ENCODE measurements at places on chromosomes 3 and 15.
A peak's percentile ranks its signal among the peaks of the same experiment; 100 is the strongest.

- DNase-seq = peak; percentile 47
Measured at GRCh38 chr3:113531826-113532697, at the start of gene SIDT1. Gene SIDT1 (plus strand): TSS chr3:113532555. CDS start chr3:113533022, 467 bp downstream.

DNA sequence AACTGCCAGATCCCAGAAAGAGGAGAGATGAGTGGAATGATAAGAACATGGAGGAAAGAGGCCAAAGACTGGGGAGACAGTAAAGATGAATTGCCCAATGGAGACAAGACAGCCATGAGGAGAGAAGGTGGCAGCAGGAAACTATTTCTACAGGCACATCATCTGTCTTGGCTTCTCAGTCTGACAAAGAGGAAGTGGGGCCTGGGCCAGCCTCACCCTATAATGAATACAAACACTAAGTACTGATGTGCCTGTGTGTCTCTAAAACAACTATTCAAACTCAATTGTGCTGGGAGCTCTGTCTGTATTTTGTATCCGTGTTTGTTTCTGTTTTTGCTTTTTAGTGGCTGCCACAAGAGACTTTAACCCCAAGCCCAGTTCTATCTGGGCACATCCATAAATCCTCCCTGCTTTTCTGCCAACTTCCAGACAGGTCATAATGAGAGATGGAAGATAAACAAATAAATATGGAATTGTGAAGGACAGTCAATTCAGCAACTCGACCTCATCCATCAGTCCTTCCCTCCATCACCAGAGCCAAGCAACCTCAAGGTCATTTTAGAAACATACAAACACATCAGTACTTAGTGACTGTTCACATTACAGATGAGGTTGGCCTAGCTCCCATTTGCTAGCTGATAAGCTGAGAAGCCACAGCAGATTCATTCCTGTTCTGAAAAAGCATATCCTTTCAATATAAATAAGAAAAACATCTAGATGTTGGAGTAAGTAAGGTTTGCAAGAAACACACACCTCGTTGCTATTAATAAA is 116.7 kb downstream of the CADPS start:
- no peak for DNase-seq

DNA sequence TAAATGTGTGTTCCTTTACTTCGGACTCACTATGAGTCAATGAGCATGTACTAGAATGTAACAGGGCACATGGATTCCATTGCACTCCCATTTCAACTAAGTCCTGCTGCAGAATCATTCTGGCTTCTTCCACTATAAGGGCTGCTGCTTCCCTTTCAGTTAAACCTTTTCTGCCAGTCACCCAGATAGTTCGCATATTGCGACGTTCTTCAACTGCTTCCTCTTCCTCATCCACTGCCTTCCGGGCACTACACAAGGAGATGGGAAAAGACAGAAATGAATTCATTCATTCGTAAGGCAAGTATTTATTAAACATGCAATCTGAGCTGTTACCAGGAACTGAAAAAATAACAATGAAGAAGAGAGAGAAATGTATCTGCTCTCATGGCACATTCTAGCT is 55.6 kb downstream of the POLQ start:
- DNase-seq = no peak

- no peak for DNase-seq
Measured at GRCh38 chr3:196082619-196082971, 705 bp upstream of the TFRC start.

DNA sequence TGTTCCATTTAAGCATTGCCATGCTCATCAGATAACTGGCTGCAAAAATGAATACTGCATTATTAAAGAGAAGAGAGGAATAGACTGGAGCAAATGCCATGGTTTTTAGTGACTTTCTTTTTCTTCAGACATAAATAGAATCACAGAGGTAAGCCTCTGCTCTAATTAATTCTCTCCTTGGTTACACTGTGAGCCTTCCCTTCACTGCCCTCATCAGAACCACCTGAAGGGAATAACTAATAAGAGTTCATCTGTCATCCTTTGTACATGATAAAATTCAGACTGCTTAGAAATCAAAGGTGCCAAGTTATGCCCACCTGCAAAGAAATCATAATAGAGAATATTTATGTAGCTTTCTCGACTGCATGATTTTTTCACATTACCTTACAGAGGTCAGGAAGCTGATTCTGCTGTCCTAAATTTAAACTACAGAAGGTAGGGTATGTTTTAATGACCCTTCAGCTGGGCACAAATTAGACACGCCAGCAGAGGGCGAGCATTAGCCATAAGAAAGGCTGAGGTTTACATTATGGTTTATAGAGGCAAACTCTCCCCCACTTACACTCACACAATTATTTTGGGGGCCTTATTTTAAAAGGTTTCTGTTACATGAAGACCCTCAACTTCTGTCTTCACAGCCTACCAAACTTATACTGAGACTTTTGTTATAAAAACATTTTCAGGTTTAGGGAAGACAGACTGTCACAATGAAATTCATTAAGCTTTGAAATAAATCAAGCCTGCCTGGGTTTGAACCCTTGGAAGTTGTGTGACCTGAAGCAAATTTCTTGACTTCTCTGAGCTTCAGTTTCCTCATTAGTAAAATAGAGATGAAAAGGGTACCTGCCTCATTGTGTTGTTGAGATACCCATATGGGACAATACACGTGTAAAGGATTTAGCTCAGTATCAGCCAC is 15.3 kb upstream of the UNC13C start:
- DNase-seq = peak; percentile 1

GRCh38 chr15:37586011-37586583 is 348.3 kb upstream of the TMCO5A start:
- DNase-seq = peak; percentile 59

DNA sequence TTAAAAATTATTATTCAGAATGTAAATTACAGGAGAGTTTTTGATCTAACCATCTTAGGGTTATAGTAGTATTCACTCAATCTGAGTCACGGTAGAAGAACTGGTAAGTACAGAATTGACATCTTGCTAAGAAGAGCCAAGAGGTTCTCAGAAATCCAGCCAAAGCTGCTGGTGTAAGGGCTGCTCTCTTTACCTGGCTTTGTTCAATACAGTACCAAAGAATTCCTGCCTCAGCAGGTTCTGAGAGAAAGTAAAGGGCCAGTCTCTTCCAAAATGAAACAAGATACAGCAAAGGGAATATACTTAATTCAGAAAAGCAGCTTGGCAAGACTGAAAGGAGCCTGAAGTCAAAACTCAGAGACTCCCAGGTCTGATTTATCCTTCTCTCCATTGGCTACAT is 193.1 kb downstream of the TNIK start:
- no peak for DNase-seq

DNA sequence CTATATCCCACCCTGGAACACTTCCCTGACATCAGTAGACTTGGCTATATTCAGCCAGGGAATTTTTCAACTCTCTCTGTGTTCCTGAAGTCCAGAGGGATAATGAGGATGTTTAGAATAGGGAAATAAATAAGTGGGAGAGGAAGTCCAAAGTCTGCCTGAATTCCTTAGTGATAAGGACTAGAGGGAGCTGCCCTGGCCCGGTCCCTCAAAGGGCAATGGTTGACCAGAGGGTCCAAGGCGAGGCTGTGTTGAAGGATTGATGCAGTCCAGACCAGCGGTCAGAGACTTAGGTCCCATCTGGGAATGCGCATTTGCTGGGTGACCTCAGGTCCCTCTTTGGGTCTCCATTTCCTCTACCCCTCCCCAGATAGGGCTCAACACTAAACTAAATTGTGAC is 7.9 kb downstream of the VIPR1 start:
- no peak for DNase-seq

GRCh38 chr3:11434017-11434526 is 161.9 kb downstream of the ATG7 start:
- DNase-seq = peak; percentile 25

GRCh38 chr3:52784021-52784621 is 6.7 kb downstream of the ITIH1 start:
- no peak for DNase-seq

- no peak for DNase-seq
Measured at GRCh38 chr15:88794001-88794400, 9.2 kb upstream of the ACAN start.

GRCh38 chr15:64905119-64905831 is 6.4 kb upstream of the ANKDD1A start:
- DNase-seq = peak; percentile 79

- peak; percentile 44 for DNase-seq
Measured at GRCh38 chr15:51758645-51759044, 7.2 kb downstream of the TMOD2 start.

DNA sequence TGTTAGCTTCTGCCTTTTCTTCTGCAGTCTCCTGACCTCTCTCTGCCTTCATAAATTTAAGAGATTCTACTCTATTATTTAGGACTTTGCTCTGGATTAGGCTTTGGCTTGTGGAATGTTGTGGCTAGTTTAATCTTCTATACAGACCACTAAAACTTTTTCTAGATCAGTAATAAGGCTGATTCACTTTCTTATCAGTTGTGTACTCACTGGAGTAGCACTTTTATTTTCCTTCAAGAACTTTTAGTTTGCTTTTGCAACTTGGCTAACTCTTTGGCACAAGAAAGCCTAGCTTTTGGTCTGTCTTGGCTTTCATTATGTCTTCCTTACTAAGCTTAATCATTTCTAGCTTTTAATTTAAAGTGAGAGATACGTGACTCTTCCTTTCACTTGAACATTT is 265.5 kb upstream of the TBC1D5 start:
- DNase-seq = no peak

- DNase-seq = no peak
Measured at GRCh38 chr15:94526071-94526689, 294.8 kb downstream of the MCTP2 start.

DNA sequence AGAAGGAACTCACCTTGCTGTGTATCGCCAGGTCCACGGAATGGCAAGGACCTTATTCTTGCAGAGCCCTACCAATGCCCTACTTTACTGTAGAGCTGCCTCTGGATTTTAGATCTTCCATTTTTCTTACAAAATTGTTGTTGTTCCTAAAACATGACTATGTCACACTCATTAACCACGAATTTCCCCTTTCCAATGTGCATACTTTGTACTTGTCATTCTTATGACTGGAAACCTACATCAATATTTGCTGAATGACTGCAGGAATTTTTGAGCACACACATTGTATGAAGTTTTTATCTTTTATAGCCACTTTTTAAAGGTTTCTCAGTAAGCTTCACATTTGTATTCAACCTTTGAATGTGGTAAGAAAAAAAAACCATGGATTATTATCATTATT is 35.9 kb upstream of the CMSS1 start:
- peak; percentile 75 for DNase-seq

Data from ELR (cell line).